ENCODE measurements at places on chromosomes 1 and 21.
A peak's percentile ranks its signal among the peaks of the same experiment; 100 is the strongest.

DNA sequence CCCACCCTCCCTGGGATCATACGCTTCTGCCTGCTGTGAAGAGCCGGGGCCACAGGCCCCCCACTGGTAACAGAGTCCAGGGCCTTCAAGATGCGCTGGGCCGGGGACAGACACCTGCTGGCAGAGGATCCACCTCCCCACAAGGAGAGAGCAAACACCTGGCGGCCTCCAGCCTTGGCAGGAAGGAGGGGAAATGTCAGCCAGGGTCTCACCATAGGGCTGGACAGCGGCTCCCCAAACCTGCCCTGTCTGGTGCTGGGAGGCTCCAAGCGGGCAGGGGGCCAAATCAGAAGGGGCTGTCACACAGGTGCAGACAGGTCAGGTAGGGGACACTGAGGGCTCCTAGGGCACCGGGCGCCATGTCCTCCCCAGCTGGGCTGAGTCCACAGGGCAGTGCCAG, 58.9 kb downstream of the KCNAB2 start:
- peak; percentile 4 for DNase-seq

DNA sequence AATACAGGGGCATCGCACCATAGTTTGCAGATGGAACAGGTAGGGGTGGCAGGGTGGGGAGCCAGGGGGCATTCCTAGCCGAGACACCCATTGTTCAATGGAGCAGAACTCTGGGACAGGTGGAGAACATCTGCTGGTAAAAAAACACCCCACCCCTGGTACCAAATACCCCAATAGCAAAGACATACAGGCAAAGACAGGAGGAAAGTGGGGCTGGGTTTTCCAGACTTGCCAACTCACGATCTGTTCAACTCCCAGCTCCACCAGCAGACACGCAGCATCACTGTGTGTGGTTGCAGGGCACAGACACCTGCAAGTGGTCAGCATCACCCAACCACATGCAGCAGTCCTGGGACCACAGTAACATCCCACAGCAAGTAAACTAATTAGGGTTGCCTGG, 328 bp upstream of the KRTAP10-8 start:
- DNase-seq = no peak

GRCh38 chr1:212967801-212968200, 17.5 kb downstream of the VASH2 start:
- DNase-seq = peak; percentile 16

DNA sequence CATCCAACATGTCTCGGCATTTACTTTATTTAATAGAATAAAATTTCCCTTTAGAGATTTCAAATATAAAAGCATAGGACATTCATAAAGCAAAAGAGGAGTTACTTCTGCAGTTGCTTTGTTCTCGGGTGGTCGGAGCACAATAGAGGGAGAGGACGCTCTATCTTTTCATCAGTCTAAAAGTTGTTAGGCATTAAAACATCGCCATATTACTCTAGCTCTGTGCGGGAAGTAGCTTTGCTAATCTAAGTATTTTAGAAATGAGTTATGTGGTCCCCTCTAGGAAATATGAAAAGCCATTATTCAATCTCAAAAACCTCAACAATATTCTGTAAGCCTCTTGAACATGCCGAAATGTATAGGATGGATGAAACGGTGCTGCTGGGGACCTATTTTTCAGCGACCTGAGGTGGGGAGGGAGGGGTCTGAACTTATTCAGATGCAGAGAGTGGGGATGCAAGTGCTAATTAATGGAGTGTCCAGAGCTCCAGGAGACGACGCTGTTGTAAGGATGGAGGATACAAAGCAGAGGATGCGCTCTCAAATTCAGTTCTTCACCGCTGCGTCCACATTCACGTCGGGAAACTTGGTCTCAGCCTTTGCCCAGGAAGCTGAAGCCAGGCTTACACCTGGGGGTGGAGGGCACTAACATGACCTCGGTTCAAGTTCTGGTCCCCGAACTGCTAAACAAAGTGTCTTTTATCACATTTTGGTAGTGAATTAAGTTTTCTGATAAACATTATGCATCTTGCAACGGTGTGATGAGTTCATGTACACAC, 6.3 kb downstream of the CDKN2C start:
- no peak for DNase-seq

- DNase-seq = no peak
These were observed 499.0 kb downstream of the NUF2 start for GRCh38 chr1:163820766-163821165.
